ENCODE measurements at places on chromosomes 7 and 10.
A peak's percentile ranks its signal among the peaks of the same experiment; 100 is the strongest.

- no peak for DNase-seq
Measured at GRCh38 chr10:49742683-49743463, 19.2 kb downstream of the OGDHL start.

DNA sequence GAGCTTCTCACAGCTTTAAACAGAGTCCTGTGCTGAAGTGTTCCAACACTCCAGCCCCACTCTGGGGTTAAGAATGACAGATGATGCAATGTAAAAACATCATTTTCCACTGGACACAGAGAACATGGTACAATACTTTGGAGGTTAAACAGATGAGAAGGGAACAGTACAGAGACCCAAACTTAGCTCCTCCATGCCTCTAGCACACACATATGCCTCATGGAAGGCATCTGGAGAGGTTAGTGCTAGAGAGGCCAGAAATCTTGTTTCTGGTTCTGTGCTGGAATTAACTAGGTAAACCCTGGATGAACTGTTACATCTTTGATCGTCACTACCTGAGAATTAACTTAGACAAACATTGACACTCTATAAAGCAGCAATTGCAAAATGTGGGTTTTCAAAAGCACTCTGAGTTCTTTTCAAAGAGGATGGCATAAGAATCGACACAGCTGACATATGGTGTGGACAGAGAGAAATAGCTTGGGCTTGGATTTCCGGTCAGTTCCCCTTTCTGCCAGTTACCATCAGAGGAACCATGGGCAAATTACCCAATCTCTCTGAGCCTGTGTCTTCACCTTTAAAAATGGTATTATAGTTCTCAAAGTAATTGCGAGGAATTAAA is 81.9 kb downstream of the KCNMA1 start:
- DNase-seq: no peak

GRCh38 chr7:39741942-39742623 is 118.7 kb downstream of the RALA start:
- no peak for DNase-seq

DNA sequence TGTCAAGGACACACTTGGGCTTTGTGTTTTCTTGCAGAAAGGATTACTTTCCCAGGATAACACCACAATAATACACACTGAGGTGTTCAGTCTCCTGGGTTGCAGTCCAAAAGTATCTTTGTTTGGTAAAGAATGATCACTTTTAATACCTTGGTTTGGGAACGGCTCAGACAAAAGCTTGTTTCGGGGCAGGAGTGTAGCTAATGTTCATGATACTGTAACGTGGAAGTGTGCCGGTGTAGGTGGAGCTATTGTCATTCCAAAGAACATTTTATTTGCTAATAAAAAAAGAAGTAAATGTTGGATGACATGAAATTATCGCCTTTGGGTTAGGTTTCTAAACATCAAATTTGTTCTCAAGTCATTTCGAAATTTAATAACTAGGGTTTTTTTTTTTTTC is 1.2 kb downstream of the EIF4H start:
- DNase-seq: no peak

DNA sequence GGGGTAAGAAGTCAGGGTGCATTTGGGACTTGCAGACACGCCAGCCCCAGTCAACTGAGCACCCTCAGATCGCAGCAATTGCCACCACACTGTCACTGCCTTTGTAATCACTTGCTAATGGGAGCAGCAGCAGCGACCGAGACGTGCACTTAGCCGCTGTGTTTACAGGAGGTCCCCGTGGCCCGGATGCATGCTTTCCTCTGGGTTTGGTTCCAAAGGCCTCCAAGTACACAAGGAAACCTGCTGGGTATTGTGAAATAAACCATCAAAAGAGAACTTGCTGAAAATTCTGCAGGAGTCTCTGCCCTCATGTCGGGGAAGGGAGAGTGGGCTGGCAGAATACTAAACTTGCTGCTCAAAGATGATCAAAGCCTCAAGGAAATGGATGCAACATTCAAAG is 341.7 kb downstream of the DNAJB6 start:
- no peak for DNase-seq

- no peak for DNase-seq
Measured at GRCh38 chr10:26430641-26431163, 7.4 kb upstream of the APBB1IP start.

DNA sequence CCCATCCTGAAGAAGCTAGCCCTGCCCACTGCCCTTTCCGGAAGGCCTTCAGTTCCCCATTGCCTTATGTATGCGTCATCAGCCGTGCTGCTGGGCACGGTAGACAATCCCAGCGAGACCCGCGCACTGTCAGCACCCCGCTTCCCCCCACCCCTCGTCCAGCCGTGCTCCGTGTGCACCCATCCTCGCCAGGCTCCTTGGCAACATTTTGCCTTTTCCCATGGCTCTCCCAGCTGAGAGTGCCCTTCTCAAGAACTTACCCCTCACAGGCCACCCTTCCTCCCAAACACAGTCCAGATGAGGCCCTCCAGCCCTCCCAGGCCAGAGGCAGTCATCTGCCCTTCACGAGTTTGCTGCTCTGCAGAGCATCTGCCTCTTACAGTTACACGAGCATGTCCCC is 633.8 kb upstream of the FOXK1 start:
- DNase-seq: no peak

DNA sequence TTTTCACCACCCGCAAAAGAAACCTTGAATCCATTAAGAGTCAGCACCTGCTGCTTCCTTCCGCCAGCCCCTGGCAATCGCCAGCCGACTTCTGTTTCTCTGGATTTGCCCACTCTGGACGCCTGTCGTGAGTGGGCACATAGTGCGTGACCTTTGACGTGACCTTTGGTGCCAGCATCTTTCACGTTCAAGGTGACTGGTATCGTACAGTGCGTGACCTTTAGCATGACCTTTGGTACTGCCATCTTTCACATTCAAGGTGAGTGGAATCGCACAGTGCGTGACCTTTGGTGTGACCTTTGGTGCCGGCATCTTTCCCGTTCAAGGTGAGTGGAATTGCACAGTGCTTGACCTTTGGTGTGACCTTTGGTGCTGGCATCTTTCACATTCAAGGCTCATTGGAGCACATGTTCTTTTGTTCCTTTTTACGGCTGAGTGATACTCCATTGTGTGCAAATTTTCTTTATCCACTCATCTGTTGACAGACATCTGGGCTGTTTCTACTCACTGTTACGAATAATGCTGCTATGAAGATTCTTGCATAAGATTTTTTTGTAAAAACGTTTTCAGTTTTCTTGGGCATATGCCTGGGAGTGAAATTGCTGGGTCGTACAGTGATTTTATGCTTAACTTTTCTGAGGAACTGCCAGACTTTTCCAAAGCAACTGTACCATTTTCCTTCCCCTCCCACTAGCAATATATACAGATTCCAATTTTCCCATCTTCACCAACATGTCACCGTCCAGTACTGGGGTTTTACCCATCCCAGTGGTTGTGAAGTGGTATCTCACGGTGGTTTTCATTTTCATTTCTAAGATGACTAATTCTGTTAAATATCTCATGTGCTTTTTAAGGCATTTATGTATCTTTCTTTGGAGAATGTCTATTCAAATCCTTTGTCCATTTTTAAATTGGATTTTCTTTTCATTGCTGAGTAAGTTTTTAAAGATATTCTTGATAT is 145.3 kb downstream of the DIP2C start:
- DNase-seq: no peak

- no peak for DNase-seq
Measured at GRCh38 chr7:130353196-130353595, 8.6 kb downstream of the CPA5 start.

- no peak for DNase-seq
Measured at GRCh38 chr10:110813743-110814472, 57.8 kb upstream of the PDCD4 start.

DNA sequence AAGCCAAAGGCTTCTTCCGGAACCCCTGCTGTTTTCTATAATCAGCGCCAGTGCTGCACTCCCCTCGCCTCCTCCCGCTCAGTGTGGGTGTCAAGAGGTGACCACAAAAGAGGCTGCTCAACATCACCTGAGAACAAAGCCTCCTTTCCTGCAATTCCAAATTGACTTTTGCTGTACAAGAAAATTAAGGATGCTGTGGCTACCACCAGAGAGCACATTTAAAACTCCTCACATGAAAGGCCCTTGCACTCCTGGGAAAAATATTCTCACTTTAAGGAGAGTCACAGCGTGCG is 96.4 kb downstream of the HIPK2 start:
- no peak for DNase-seq

GRCh38 chr10:47243791-47244190 is 56.2 kb upstream of the GDF10 start:
- no peak for DNase-seq

DNA sequence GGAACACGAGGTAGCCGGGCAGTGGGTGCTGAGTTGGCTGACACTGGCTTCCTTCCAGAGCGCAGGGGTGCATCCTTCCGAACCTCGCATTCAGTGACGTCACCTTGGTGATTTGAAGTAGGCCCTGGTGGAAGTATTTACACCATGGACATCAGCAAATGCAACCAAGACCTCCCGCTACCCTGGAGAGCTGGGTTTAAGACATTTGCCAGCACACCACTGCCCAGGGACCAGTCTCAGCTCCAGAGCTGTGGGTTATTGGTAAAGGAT is 106.4 kb upstream of the GPR26 start:
- DNase-seq: no peak

GRCh38 chr7:79132844-79133451 is 320.5 kb downstream of the MAGI2 start:
- DNase-seq: no peak

GRCh38 chr7:19284596-19285300 is 139.5 kb upstream of the FERD3L start:
- no peak for DNase-seq

- peak; percentile 10 for DNase-seq
Measured at GRCh38 chr10:101489355-101489754, 98.7 kb downstream of the POLL start.

- DNase-seq: no peak
Measured at GRCh38 chr7:27750316-27750715, 10.4 kb downstream of the TAX1BP1 start.

DNA sequence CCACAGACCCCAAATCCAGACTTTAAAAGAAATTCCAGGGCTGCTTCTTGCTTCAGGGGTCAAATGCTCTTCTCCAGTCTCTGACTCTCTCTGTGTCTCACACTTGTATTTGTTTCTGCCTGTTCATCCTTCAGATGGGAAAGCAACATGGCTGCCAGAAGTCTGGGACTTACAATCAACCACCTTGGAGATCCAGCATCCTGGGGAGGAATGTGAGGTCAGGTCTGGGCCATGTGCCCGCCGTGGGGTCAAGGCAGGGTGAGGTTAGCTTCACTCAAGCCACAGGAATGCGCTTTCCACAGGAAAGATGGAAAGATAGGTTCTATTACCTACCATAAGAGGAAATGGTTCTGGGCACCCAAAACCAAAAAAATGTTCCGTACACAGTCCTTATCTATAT is 34.3 kb upstream of the NPVF start:
- DNase-seq: no peak

GRCh38 chr7:1758859-1759521 is 88.9 kb downstream of the ELFN1 start:
- no peak for DNase-seq

- no peak for DNase-seq
Measured at GRCh38 chr10:111822661-111823060, 360.9 kb downstream of the GPAM start.

GRCh38 chr7:83574616-83575015 is 74.3 kb downstream of the SEMA3E start:
- DNase-seq: no peak

DNA sequence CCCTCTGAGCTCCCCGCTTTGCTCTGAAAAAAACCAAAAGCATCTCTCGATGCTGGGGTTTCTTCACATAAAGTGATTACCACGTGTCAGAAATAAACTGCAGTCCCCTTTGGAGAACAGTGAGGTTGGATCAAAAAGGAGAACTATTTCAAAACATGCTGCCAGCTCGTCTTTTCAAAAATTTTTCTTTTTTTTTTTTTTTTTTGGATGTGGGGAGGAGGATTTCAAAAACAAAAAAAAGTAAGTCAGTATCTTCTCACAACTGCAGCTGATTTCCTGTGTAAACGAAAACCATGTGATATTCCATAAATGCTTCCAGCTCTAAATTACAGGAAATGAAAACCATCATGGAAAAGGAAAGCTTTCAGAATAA is 155.0 kb upstream of the LYZL2 start:
- DNase-seq: no peak

DNA sequence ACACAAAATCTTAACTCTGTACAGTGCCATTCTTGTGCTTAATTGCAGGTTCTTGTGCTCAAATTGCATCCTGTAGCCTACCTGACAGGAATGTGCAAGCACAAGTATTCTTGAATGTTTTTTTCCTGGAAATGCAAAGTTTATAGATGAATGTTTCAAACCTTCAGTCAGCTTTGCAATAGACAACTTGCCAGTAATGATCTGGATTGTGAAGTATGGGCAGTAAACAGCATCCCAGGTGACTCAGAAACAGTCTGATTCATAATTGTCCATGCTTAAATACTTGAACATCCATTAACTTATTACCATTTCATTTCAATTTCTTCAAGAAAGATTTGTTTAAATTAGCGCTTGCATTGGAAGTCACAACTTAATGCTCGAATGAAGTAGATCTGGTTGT is 347.2 kb downstream of the SDK1 start:
- DNase-seq: no peak

DNA sequence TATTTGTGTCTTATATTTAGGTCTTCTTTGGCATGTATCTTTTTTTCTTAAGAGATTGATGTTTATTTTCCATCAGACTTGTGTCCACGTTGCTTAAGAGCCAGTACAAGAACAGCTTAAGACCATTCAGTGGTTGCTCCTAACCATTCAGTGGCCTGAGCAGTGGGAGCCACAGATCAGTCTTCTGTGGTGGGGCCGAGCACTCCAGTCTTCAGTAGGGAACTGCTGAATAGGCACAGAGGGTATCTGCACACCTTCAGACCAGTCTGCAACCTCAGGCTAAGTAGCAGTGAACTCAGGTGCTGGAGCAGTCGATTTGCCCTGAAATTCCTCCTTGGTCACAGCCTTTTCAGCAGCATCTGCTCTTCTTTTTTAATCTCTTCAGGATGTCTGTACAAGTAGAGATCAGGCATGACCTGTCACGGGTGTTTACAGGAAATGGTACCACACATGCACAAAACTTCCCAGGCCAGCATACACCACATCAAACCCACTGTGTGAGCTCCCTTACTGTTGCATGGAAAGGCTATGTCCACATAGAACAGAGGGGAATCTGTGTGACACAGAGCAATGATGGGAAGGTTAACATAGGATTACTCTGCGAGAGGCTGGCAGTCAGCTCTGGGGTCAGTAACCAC is 51.5 kb downstream of the FAM107B start:
- DNase-seq: no peak

- DNase-seq: no peak
Measured at GRCh38 chr10:124717911-124718741, 26.1 kb downstream of the FAM53B start.

GRCh38 chr7:77888998-77889397 is 90.4 kb downstream of the PHTF2 start:
- no peak for DNase-seq

- DNase-seq: no peak
Measured at GRCh38 chr10:65675236-65675635, 1250.6 kb upstream of the LRRTM3 start.

All from epithelial cell of prostate (primary cell).